Sigmoid colon (tissue), 7 donors: ENCODE measurements at places on chromosomes 7 and 10. TPM values are rescaled to one million over a fixed set of nuclear protein-coding genes. Genes with fewer than 3 reads are reported as not detected.

Gene RHBDD2
- 14.3 TPM for total RNA-seq

DNA sequence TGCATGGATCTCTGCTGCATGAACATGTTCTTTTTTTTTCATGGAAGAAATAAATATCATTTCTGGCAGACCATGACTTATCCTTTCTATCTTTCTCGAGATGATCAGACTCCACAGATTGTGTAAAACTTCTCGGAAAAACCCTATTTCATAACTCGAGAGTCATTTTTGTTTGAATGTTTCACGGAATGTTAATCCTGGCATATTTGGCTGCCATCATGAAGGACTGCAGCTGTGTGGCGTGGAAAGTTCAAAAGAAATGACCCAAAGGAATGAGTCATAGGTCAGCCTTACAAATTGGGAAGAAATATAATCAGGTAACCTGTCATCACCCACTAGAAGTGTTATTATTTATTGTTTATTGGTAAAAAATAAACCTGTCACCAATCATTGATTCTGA, 566.8 kb downstream of the SDK1 start:
- H3K27me3 ChIP-seq: no peaks in the 10 kb centered on the region
- H3K27ac ChIP-seq: peak overlapping the region; percentile 14
- H3K4me3 ChIP-seq: no peak overlapping the region
- no peaks in the 10 kb centered on the region for H3K4me1 ChIP-seq
- no peak for DNase-seq

GRCh38 chr10:34078745-34079470, 736.2 kb downstream of the PARD3 start:
- H3K36me3 ChIP-seq: no peaks in the 10 kb centered on the region
- H3K4me1 ChIP-seq: no peaks in the 10 kb centered on the region
- peak; percentile 83 for DNase-seq
- no peaks in the 10 kb centered on the region for H3K27me3 ChIP-seq
- H3K4me3 ChIP-seq: no peak overlapping the region

GRCh38 chr7:33421429-33421828, 292.1 kb downstream of the BBS9 start:
- no peaks in the 10 kb centered on the region for H3K36me3 ChIP-seq
- H3K27me3 ChIP-seq: no peaks in the 10 kb centered on the region
- H3K4me3 ChIP-seq: no peak overlapping the region
- no peak for DNase-seq
- no peak overlapping the region for H3K27ac ChIP-seq
- peaks cover 2% of the 10 kb centered on the region for H3K4me1 ChIP-seq

GRCh38 chr7:133696056-133696455, 431.1 kb upstream of the LRGUK start:
- H3K4me1 ChIP-seq: no peaks in the 10 kb centered on the region
- no peaks in the 10 kb centered on the region for H3K27me3 ChIP-seq
- H3K27ac ChIP-seq: no peak overlapping the region
- no peak overlapping the region for H3K4me3 ChIP-seq
- H3K36me3 ChIP-seq: no peaks in the 10 kb centered on the region
